ENCODE measurements at places on chromosomes 5 and 9.

DNA sequence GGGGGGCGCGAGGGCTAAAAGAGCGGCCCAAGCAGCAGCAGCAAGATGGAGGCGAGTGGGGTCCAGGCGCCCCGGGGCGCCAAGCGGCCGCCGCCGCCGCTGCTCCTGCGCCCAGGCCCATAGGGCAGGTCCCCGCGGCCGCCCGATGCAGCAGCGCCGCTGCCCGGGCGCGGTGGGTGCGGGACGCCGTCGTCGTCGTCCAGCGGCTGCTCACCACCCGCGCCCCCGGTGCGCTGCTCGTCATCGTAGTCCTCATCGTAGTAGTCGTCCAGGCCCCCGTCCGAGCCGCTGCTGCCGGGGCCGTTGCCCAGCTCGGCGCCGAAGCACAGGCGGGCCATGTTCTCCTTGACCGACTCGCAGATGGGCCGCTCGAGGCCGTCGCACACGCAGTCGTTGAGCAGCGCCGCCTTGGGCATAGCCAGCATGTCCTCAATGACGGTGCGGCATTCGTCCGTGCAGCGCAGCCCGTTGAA, 1.5 kb downstream of the GAS1 start:
- DNase-seq, result no peak

GRCh38 chr5:42767491-42768105, 11.0 kb downstream of the CCDC152 start:
- no peak for DNase-seq

- no peak for DNase-seq
Observed at GRCh38 chr5:145471026-145471425, 364.1 kb downstream of the PRELID2 start.

DNA sequence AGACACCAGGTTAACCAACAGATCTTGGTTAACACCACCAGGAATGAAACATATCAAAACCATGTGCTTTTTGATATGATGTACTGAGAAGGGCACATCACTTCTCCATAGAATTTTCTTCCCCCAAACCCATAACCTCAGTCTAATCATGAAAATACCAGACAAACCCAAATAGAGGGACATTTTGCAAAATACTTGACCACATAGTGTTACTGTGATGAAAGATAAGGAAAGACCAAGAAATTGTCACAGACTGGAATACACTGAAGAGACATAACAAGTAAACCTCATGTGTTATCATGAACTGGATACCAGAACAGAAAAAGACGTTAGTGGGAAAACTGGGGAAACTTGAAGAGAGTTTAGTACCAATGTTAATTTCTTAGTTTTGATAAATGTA, 74.9 kb upstream of the VCAN start:
- DNase-seq, result no peak

- DNase-seq, result no peak
Observed at GRCh38 chr9:80305136-80305535, 733.4 kb downstream of the TLE4 start.

DNA sequence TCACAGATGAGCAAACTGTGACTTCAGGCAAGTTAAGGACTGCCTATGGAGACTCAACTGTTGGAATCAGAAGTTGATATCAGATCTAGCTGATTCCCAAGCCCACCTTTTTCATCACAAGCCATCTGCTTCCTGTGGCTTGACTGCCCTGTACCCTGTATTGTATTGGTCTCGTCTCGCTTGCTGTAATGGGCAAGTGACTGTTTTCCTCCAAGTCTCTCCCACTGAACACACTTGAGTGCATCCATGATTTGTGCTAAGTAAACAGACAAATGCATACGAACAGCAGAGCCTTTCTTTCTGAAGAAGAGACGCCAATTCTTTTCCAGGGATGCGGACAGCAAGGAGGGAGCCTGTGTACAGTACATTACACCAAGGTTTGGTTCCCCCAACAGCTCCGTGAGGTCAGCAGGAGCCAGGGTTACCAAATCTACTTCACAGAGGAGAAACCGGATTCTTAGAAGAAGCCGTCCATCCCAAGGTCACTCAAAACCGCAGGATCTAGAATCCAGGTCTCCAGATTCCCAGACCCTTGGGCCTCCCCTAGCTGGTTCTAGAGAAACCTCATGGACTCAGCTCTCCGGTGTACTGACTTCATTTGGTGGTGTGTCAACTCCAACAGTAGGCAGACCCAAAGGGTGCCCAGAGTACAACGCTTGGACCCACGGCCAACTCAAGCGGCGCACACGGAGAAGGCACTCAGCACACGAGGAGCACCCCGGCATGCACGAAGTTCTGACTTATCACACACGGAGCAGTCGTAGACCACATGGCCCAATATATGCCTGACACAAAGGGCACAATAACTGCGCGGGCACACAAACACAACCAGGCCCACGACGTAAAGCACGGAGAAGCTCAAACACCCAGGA, 1.1 kb downstream of the BAG1 start:
- no peak for DNase-seq

GRCh38 chr5:96933764-96934707, 1.8 kb upstream of the LNPEP start:
- DNase-seq, result no peak

Measured in stimulated activated CD8-positive, alpha-beta memory T cell treated with anti-CD3 and anti-CD28 coated beads, Interleukin-2, amount 100 ng/mL, for 1 hour (primary cell).